Activated CD8-positive, alpha-beta memory T cell treated with anti-CD3 and anti-CD28 coated beads for 1 hour (primary cell): ENCODE measurements at places on chromosomes 5 and 9.

GRCh38 chr9:85501456-85501855, 240.3 kb downstream of the AGTPBP1 start:
- no peak for DNase-seq

DNA sequence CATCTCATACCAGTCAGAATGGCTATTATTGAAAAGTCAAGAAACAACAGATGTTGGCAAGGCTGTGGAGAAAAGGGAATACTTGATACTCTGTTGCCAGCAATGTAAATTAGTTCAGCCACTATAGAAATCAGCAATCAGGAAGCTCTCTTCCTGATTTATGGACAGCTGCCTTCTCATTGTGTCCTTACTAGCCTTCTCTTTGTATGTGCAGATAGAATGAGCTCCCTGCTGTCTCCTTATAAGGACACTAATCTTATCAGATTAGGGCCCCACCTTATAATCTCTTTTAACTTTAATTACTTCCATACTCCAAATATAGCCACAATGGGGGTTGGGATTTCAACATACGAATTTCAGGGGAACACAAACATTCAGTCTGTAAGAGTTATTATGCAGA, 38.0 kb downstream of the KCNV2 start:
- DNase-seq: no peak

- DNase-seq: no peak
These were observed 388.7 kb downstream of the CETN3 start for GRCh38 chr5:90020575-90021538.

DNA sequence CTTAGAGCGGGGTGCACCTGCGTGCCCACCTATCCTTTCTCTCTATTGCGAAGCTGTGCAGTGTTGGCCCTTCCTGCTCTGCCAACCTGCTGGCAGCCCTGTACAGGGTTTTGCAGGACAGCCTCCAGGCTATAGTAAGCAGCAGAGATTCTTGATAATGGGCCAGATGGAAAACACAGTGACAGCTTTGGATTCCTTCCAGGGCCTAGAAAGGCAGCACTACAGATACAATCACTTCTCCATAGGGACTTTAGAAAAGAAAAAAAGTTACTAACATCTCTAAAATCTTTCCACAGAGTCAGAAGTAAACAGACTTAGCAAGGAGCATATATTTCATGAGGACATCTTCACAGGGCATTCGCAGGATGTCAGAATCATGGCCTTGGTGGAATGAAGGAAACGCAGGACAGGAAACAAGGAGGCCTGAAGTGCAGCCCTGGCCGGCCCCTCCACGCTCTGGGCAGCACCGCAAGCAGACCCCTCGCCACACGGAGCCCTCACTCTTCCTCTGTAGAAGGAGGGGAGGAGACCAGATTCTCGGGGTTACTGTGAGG, 172.1 kb upstream of the GAS1 start:
- no peak for DNase-seq

GRCh38 chr5:109307951-109308350, 101.8 kb downstream of the PJA2 start:
- no peak for DNase-seq

GRCh38 chr5:100598446-100598845, 63.3 kb downstream of the FAM174A start:
- DNase-seq: no peak

DNA sequence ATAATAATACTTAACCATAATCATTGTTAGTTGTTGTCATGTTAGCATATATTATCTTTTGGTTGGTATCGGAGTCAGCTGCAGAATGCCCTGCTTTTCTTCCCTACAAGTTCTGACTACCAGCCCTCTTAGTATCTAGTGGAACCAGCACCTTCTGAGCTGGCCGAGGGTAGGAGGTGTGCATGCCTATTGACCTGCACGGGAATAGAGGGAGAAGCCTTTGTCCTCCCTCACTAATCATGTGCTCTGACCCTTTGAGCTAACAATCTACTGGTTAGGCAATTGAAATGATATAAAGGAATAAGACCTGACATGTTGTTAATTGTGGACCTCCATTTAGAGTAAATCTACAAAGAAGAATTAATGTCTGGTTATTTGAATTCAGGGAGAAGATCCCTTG, 4.1 kb downstream of the PCSK5 start:
- no peak for DNase-seq

GRCh38 chr9:93132946-93133680, 938 bp downstream of the NINJ1 start:
- no peak for DNase-seq

GRCh38 chr9:86829496-86830046, 117.7 kb downstream of the GAS1 start:
- no peak for DNase-seq

DNA sequence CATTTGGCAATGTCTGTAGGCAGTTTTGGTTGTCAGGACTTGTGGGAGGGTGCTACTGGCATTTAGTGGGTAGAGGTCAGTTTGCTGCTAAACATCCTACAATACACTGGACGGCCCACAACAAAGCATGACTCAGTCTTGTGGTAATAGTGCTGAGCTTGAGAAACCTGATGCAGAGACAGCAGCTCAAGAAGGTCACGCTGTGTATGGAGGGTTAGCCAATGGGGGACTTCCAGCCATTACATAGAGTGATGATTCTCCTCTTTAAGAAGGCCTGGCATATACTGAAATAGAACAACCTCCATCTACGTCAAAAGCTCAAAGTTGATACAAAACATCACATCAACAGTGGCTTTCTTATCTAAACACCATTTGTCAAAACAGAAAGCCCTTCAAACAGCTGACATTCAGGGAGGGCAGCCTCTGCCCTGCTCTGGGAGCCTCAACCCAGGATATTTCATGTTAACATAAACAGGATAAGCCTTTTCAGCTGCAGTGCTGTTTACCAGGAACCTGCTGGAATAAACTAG, 143.0 kb downstream of the GPBP1 start:
- DNase-seq: no peak
